ENCODE measurements at places on chromosomes 11 and 22. TPM values are rescaled to one million over a fixed set of nuclear protein-coding genes. Genes with fewer than 3 reads are reported as not detected.
A peak's percentile ranks its signal among the peaks of the same experiment; 100 is the strongest.

DNA sequence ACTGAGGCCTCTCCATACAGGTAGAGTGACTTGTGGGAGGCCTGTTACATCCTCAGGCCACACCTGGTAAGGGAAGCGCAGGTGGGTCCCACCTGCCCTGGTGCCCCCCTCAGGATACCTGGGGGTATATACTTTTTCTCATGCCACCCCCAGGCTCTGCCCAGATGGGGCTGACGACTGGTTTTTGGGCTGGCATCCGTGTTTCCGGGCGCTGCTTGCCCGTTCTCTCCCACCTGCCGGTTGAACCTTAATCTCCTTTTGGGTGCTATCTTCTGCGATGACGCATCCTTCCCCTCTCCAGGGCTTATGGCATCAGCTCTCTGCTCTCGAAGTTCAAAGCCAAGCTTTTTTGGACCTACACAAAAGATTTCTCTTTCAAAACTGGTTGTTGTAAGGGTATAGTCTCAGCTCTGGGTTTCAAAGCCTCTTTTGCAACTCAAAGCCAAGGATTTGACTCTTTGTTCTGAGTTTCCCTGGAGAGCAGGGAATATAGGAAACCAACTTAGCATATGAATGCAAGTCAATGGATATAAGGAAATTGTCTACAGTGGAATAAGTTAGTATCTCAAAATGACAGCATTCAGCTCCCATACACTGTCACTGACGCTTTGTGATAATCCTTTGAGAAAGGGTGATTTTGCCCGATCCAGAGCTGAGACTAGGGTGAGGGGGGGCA, 8.6 kb upstream of the LRRC10B start:
- no peak for DNase-seq

DNA sequence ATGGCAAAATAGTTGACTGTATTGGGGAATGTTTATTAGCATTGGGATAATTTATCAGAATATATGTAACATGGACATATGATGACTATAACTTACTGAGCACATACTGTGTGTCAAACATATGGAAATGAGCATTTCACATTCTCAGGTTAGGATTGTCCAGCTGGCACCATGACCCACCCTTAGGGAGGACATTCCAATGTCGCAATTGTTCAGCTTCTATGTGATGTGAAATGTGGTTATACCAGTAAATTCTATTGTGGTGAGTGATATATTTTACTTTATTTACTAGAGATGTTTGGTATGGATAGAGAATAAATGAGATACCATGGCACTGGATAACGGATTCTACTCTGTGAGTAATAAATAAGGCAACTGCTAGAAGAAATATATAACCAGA, 50.4 kb downstream of the OR4A47 start:
- no peak for DNase-seq

GRCh38 chr11:120714438-120714837, 202.9 kb downstream of the GRIK4 start:
- DNase-seq, result no peak

DNA sequence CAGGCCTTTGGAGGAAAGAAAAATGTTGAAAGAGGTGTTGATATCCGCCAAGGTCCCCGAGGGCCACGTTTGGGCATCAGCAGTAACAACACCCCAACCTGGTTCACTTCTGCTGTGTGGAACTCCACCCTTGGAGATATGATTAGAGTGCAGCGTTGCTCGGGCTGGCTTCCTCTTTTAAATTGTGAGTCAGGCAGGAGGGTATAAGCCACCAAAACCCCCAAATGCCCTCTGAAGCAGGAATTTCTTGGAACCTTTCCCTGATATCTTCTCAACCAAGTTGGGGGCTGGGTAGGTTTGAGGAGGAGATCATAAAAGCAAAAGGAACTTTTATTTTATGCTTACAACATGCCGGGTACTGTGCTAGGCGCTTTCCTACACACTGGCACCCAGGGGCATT, 6.4 kb upstream of the C11orf96 start:
- no peak for DNase-seq

GRCh38 chr11:34030382-34030781, 21.1 kb upstream of the CAPRIN1 start:
- DNase-seq, result no peak

GRCh38 chr22:38754751-38755154, 1.0 kb downstream of the SUN2 start:
- DNase-seq, result peak; percentile 66

DNA sequence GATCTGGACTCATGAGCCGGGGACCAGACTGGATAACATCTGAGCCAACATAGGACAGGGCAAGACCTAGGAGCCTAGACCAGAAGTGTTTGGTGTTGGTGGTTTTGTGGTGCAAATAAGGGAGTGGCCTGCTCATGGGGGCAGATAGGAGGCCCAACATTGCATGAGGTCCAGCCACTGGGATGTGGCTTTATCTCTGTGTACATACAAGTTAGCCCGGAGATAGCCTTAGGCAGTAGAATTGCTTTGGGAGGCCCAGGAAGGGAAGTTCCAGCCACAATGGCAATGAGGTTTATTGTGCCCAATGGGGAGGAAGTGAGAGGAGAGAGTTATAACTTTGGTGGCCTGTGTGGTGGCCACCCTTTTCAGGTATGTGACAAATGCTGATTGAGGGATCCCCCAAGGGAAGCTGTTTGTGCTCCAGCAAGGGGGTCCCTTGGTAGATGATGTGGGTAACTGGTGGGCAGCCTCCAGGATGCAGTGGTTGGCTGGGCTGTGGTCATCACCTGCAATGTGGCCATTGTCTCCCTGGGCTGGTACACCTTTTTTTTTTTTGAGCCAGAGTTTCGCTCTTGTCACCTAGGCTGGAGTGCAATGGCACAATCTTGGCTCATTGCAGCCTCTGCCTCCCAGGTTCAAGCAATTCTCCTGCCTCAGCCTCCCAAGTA, 6.4 kb downstream of the LMO2 start:
- no peak for DNase-seq

DNA sequence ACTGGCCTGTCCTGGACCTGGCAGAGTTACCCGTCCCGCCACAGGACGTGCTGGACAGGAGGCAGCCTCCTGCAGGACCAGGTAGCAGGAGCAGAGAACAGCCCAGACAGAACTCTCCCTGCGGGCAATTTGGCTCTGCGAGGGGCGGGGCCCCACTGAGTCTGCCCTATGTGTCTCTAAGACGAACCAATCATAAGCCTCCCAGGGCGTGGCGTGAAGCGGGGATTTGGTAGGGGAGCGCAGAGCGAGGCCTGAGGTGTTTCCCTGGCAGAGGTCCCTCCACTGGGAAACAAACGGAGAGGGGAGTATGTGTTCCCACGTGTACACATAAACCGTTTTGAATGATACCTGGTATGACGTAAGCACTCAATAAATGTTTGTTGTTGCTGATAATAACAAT, 7.4 kb downstream of the CD82 start:
- no peak for DNase-seq

GALR3 gene
- polyA plus RNA-seq, result 0.09 TPM

GRCh38 chr11:68838572-68838964, 3.1 kb downstream of the CPT1A start:
- DNase-seq, result peak; percentile 30

DNA sequence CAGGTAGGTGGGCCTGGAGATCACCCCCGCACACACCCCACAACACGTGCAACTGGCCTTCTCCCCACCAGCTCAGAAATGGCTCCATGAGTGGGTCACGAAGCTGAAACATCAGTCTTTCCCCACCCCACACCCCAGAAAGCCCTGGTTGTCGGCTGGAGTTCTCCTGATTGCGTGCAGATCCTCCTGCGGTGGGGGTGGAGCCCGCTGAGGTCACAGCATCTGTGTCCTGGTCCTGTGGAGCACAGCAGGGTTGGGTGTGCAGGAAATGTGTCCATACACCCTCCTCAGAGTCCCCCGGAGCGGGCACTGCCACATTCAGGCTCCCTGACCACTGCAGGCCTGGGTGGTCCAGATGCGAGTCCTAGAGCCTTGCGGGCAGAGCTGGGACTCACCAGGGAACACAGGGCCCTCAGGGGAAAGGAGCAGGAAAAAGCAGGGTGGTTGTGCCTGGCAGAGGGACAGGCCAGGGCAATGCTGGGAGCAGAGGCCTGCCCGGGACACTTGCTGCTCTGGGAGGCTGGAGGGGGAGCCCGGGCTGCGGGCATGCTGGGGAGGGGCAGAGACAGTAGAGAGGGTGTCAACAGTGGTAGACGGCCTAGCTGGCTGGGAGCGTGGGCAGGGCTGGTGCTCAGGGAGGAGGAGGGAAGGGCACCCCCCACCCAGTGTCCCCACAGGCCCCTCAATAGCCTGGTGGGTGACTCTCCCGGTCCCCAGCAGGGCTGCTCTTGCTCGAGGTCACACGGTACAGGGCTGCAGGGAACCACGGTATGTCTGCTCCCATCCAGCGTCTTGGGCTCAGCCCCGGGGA, 42.4 kb upstream of the PPARA start:
- DNase-seq, result no peak

DNA sequence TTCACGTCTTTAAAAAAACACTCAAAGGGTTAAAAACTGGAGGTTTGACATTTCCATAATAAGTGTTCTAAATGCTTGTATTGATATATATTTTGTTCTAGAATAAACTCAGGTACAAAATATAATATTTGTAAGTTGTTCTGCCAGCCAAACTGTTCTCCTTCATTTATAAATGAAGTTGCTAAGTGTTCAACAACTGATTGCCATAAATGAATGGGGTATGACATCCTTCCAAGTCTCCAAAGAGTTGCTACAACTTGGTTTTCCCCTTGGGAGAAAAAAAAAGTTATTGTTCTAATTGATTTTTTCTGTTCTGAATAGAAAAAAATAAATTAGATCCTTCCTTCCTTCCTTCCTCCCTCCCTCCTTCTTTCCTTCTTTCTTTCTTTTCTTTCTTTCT, 65.4 kb upstream of the BLID start:
- DNase-seq, result no peak

DNA sequence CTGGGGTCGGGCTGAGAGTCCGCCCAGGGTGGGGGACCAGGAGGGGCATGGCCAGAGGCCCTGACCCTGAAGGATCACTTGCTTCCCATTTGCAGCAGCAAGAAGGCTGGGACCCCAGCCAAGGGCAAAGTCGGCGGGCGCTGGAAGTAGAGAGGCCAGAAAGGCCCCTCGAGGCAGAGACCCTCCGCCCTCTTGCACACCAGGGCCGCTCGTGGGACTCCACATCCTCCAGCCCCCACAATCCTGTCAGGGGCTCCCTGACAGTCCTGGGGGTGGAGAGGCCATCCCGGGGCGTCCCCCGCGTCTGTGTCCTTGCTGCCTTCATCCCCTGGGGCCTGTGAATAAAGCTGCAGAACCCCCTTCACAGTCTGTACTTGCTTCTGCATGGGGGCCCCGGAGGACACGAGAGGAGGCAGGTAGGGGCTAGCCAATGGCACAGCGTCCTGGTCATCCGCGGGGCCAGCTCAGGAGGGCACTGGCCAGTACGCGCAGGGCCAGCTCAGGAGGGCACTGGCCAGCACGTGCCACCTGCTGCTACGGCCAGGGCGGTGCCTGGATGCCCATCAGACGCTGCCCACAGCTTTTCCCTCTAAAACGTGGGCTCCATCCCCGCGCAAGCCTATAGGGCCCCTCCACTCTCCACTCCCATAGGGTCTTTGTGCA, 8.7 kb upstream of the MRPL23 start:
- no peak for DNase-seq

- DNase-seq, result peak; percentile 72
Observed at GRCh38 chr22:20013382-20013871, 3.2 kb downstream of the ARVCF start.

DNA sequence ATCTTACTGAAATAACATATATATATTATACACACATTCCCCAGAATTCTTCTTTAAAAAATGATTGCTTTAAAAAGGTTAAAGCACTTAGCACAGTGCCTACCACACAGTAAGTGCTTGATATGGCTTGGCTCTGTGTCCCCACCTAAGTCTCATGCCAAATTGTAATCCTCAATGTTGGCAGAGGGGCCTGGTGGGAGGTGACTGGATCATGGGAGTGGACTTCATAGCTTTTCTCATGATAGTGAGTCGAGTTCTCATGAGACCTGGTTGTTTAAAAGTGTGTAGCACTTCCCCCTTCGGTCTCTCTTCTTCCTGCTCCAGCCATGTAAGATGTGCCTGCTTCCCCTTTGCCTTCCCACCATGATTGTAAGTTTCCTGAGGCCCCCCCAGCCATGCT, 6.2 kb downstream of the CRYAB start:
- peak; percentile 58 for DNase-seq

MRGPRF gene
- polyA plus RNA-seq, result 27.2 TPM

TUB gene
- polyA plus RNA-seq, result 11.1 TPM

DNA sequence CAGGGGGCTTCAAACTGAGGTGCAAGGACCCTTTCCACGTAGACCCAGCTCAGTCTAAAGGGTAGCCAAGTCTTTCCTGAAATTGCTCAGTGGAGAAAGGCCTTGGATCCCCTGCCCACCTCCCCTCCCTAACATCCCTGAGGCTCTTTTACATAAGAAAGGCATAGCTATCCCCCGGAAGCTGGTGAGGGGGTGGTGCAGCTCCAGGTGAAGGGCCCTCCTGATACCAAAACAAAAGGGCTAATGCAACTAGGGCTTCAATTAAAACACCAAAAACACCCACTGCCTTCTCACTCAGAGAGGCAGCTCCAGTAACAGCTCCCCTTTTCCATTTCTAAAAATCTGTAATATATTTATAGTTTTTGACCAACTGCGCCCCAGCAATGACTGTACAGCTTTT, 5.8 kb downstream of the SHANK2 start:
- DNase-seq, result no peak

- no peak for DNase-seq
Observed at GRCh38 chr11:45984192-45984591, 61.7 kb downstream of the LARGE2 start.

C22orf42 gene
- polyA plus RNA-seq, result not detected

- DNase-seq, result no peak
Observed at GRCh38 chr11:3046190-3046589, 11.0 kb downstream of the CARS1 start.

- peak; percentile 96 for DNase-seq
Observed at GRCh38 chr11:48063424-48063978, 83.1 kb downstream of the PTPRJ start.

DNA sequence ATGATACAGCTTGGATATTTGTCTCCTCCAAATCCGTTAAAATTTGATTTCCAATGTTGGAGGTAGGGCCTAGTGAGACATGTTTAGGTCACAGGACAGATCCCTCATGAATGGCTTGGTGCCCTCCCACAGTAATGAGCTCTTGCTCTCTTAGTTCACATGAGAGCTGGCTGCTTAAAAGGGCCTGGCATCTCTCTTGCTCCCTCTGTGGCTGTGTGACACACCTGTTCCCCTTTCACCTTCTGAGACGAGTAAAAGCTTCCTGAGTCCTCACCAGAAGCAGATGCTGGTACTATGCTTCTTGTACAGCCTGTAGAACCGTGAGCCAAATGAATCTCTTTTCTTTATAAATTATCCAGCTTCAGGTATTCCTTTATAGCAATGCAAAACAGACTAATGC, 3.5 kb downstream of the VPS37C start:
- DNase-seq, result no peak

GRCh38 chr11:95363164-95363563, 132.2 kb upstream of the SESN3 start:
- no peak for DNase-seq

AIP gene
- 52.8 TPM for polyA plus RNA-seq

- no peak for DNase-seq
Observed at GRCh38 chr11:84019571-84020194, 733.5 kb upstream of the CCDC90B start.

- no peak for DNase-seq
Observed at GRCh38 chr22:39382410-39382809, 17.2 kb upstream of the TAB1 start.
